ENCODE measurements at places on chromosomes 4 and X.

GRCh38 chrX:45344594-45344993, 143.9 kb upstream of the DIPK2B start:
- DNase-seq, result peak; percentile 30

DNA sequence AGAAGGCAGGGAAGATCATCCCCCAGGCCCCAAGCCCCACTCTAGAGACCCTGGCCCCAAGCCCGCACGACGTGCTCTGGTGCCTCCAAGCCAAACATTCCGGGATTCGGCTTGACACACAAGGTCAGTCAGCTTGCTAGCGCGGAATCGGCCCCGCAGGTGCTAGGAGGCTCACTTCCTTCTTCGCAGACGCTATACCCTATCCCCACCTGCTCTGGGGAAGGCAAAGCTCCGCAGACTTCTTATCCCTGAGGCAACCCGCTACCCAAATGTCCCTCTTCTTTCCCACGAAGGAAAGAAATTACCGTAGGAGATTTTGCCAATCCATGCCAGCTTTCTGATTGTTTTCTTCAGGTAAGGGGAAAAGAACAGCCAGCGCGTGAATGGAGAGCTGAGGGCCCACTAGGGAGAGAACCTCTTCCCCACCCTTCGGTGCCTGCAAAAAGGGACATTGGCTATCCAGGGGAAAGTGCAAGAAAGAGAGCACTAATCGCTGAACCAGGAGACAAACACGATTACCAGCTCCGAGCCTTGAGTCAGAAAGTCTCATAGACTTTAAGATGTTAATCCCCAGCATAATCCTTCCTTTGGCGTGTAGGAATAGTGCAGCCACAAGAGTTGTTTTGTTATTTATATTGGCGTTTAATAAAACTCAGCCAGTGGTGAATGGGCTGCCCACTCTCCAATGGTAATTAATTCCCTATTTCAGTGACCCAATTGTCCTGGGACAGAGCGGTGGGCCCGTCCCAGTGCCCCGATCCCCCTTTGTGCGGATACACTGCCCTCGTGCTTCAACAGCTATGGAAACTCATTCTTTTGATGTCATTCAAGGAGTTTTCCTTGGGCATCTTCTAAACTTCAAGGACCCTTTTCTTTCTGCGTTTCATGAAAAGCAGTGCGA, 5.4 kb upstream of the NEUROG2 start:
- DNase-seq, result no peak

GRCh38 chr4:130073145-130073790, 977.3 kb downstream of the C4orf33 start:
- DNase-seq, result no peak

GRCh38 chr4:1398681-1399507, 7.3 kb downstream of the NKX1-1 start:
- no peak for DNase-seq

GRCh38 chr4:123217664-123218063, 178.9 kb upstream of the SPRY1 start:
- DNase-seq, result no peak

- no peak for DNase-seq
Measured at GRCh38 chr4:109113521-109113920, 188.9 kb downstream of the COL25A1 start.

Measured in amniotic stem cell (primary cell).